Anterior cingulate cortex (tissue), 58 donors: ENCODE measurements at places on chromosomes 1 and 21.

GRCh38 chr1:61133335-61134019 is 51.1 kb downstream of the NFIA start:
- DNase-seq = no peak

GRCh38 chr1:33517596-33518250 is 45.3 kb downstream of the ZSCAN20 start:
- DNase-seq = peak; percentile 12

DNA sequence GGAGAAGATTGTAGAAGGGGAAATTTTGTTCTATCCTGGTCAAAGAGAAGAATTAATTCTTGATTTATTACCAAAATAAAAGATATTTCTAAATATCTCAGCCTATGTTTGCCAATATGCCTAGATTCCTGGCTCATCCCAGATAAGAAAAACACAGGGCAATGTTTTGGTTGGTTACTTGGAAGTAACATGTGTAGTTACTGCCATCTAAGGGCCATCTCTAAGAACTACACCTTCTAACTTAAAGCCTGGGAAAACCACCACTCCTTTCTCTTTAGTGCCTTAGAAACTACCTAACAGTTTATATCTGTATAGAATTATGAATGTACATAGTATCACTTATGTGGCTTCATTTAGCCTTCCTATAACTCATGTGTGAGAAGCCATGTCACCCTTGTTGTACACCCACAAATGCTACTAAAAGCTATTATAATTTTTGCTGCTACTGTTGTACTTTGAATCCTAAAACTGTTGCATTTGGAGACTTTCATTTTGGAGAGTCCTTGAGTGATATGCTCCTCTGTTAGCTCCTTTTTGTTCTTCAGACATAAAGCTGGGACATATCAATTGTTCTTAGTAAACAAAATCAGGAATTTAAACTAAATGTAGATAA is 4.5 kb downstream of the AIM2 start:
- no peak for DNase-seq

DNA sequence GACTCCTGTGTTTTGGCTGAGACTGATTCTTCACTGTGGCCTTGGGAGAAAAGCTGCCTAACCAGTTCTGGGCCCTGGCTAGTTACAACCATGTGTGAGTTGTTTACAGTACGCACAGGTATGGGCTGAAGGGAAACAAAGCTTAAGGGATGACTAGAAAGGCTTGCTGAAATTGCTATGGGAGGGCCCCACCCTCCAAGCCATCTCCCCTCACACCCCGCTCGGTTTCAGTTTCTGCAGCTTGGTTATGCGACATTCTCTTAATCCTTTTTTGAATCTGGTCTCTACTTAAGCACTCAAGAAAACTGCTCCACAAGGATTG is 43.1 kb downstream of the PBX1 start:
- DNase-seq = no peak

DNA sequence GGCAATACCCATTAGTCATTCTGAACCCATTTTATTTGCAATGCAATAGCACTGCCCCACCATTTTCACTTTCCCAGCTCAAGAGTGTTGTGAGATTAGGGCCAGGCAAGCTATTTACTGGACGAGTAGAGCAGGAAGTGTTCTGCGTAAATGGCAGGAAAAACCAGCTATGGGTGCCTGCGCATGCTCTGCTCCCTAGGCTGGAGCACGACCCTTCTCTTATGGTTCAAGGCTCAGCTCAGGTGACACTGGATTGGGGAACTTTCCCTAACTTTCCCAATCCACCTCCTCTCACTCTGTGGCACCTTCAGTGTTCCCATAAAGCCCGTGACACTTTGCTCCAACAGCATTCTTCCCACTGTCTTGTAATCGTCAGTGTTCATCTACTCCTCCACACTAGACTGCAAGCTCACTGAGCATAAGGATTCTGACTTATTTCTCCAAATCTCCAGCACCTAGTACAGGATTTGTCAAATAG is 3.6 kb upstream of the MAN1A2 start:
- DNase-seq = no peak

GRCh38 chr1:73040811-73041210 is 758.5 kb upstream of the NEGR1 start:
- no peak for DNase-seq

- no peak for DNase-seq
These were observed 20.6 kb downstream of the COL6A2 start for GRCh38 chr21:46118316-46119143.

DNA sequence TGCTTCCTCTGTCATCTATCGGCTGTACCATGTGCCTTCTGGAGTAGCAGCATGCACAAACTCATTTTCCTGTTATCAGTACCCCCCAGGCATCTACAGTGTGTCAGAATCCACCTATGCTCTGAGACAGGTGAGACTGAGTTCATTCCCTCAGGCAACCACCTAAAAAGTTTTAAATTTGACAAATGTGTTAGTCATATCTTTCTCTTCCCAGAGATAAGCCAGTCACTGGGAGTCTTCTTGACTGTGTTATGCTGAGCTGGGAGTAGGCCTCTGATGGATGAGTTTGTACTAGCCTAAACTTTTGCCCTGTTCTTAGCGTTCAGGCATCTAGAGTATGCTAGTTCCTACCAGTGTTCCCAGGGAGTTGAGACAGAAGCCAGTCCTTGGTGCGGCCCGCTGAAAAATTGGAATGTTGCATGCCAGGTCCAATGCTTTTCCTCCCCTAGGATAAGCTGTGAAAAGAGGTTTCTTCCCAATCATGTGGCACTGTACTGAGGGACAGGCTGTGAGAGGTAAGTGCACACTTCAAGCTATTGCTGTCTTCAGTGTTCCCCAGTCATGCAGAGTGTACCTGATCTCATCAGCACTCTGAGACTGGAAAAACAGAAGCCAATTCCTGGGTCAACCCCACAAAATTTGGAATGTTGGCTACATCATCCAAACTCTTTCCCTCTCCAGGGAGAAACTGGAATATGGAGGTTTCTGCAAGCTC is 1202.3 kb downstream of the NCAM2 start:
- no peak for DNase-seq

DNA sequence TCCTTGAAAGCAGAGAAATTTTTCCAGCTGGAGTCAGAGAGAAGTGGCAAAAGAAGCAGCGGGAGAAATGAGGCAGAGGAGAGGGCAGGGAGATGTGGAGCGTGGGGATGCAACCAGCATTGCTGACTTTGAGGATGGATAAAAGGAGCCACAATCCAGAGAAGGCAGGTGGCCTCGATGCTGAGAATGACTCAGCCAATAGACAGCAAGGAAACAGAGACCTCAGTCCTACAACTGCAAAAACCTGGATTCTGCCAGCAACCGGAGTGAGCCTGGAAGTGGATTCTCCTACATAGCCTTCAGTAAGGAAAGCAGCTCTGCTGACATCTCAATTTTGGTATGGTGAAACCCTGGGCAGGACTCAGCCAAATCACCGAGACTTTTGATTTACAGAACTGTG is 128.9 kb upstream of the ATP1B1 start:
- peak; percentile 35 for DNase-seq

- DNase-seq = no peak
These were observed 407.9 kb downstream of the PLA2G4A start for GRCh38 chr1:187236676-187237075.

DNA sequence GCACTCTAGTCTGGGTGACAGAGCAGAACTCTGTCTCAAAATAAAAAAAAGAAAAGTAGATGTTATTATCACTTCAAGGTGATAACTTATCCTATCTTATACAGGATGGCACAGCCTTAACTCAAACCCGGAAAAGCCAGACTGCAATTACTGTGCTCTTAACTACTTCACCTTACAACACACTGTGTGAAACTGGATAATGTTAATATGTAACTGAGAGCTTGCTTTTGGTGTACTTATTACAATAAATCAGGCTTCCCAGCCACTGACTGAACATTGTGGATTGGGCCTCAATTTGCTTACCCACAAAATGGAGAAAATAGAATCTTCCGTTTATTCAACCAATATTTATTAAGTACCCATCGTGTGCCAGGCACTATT is 1.4 kb downstream of the ORC1 start:
- DNase-seq = no peak

- no peak for DNase-seq
These were observed 406.2 kb downstream of the PTPRU start for GRCh38 chr1:29642519-29642918.

- DNase-seq = no peak
These were observed 39.3 kb downstream of the VWA5B1 start for GRCh38 chr1:20329793-20330542.

GRCh38 chr21:17732306-17732705 is 86.8 kb downstream of the C21orf91 start:
- no peak for DNase-seq

DNA sequence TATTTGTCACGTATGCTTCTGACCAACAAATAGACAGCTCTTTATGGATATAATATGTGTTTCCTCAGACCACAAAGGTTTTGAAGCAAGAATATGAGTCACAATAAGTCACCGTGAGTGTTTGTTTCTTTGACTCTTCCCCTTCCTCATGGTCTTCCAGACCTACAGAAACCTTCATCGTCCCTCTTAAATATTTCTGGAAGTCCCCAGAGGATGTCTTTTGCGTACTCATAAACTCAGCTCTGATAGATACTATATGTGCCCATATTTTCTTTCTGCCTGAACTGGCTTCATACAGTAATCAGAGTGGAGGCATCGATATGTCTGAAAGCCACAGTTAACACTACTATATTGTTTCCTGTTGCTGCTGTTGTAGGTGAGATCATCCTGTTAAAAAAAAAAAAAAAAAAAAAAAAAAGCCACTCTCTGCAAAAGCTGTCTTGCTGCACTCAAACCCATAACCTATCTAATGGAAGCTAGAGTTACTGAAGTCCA is 38.4 kb downstream of the ADAMTS1 start:
- no peak for DNase-seq

DNA sequence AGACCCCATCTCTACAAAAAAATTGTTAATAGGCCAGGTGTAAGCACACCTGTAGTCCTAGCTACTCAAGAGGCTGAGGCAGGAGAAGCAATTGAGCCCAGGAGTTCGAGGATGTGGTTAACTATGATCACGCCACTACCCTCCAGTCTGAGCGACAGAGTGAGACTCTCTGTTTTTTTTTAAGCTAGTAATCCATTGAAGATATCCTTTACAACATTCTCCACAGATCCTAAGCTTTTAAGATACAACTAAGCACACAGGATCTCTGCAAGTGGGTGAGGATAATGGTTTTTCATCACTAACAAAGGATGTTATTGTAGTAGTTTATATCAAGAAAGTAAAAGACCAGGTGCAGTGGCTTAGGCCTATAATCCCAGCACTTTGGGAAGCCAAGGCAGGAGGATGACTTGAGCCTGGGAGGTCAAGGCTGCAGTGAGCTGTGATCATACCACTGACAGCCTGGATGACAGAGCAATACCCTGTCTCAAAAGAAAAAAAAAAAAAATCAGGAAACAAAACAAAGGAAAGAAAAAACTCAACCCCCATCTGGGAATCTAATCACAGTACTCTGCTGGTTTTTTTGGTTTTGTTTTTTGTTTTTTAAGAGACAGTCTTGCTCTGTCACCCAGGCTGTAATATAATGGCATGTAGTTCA is 166.1 kb downstream of the RERE start:
- no peak for DNase-seq

GRCh38 chr1:203320591-203321272 is 15.4 kb downstream of the BTG2 start:
- no peak for DNase-seq

GRCh38 chr1:30522031-30523004 is 201.1 kb downstream of the MATN1 start:
- DNase-seq = no peak

GRCh38 chr21:34271189-34271851 is 92.5 kb upstream of the KCNE2 start:
- no peak for DNase-seq

- no peak for DNase-seq
These were observed 151.2 kb downstream of the MATN1 start for GRCh38 chr1:30572192-30572591.

- no peak for DNase-seq
These were observed 48.0 kb upstream of the SLC19A1 start for GRCh38 chr21:45590246-45590725.

- no peak for DNase-seq
These were observed 90.3 kb downstream of the DISP1 start for GRCh38 chr1:222905151-222905550.

- no peak for DNase-seq
These were observed 45.3 kb downstream of the URB2 start for GRCh38 chr1:229671310-229671709.

GRCh38 chr1:234927312-234927970 is 201.2 kb downstream of the TOMM20 start:
- DNase-seq = no peak

- DNase-seq = no peak
These were observed 31.1 kb downstream of the PBX1 start for GRCh38 chr1:164589961-164590507.

DNA sequence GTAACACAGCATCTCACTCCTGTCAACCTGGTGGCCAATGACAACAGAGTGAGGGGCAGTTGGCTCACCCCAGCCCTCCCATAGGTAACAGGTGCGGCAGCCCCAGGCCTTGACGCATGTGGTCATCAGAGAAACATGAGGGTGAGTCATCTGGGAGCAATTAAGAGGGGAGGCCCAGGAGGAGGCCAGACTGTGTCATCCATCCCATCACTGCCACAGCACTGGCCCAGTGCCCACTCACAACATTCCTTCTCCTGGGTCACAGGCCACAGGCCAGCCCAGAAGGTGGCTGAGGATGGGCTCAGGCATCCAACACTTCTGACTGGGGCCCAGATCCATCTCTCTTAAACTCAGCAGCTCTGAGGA is 17.1 kb downstream of the TEX35 start:
- DNase-seq = no peak

DNA sequence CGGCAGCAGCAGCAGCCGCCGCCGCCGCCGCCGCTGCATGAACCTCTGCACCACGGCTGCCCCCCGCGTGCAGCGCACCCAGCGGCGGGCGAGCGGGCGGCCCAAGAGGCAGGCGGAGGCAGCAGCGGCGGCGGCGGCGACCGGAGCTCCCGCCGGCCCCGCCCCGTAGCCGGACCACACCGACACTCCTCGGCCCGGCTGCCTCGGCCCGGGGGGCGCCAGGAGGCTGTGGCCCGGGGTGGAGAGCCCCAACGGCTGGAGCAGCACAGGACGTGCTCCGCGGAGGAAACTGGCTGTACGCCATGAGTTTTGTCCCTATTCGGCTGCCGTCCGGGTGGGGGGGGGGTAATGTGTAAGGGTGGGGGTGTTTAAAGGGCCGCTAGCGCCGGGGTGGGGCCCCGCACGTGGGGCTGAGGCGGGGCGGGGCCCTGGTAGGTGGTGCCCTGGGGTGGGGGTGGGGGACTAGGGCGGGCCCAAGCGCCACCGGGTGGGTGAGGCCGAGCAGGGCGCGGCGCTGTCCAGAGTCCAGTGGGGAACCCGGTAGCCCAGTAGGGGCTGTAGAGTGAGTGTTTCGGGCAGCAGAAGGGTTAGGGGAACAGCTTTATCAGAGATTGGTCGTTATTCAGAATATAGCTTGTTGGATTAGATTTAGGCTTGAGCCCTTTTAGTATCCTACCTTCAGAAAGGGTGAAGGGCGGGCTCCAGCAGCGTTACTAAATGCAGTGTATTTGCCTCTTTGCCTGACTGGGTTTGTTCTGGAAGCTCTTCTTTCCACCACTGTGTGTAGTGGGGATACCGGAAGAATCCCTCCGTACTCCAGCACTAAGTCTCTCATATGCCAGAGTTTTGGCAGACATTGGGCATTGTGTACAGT is at the start of gene FAM78B:
FAM78B (minus strand) TSS at position 304 of the 874 bp plus-strand sequence. CDS start 753 bp downstream, outside the sequence.
- peak; percentile 57 for DNase-seq
